ENCODE measurements at places on chromosomes 4 and X.

GRCh38 chr4:57093845-57094831, 16.0 kb downstream of the IGFBP7 start:
- no peak for DNase-seq

- DNase-seq: no peak
These were observed 14.4 kb upstream of the CXCL8 start for GRCh38 chr4:73725985-73726384.

- no peak for DNase-seq
These were observed 29.2 kb downstream of the CLRN2 start for GRCh38 chr4:17544205-17544604.

- DNase-seq: no peak
These were observed 51.4 kb upstream of the GUCY1A1 start for GRCh38 chr4:155615081-155615887.

DNA sequence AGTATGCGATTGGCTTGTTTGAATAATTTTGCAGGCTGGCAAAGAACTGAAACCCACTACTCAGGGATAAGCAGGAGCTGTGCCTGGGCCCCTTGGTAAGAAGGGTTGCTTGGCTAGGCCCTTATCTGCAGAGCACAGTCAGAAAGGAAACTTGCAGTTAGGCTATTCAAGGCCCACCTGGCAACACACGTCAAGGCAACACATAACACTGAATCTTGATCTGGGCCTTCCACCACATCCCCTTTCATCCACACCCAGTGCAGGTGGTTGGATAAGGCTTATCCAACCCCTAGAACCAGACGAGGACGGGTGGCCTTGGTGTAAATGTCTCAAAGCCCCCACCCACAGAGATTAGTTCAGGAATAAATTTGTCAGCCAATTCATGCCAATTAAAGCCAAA, 72.8 kb upstream of the NEIL3 start:
- DNase-seq: no peak

DNA sequence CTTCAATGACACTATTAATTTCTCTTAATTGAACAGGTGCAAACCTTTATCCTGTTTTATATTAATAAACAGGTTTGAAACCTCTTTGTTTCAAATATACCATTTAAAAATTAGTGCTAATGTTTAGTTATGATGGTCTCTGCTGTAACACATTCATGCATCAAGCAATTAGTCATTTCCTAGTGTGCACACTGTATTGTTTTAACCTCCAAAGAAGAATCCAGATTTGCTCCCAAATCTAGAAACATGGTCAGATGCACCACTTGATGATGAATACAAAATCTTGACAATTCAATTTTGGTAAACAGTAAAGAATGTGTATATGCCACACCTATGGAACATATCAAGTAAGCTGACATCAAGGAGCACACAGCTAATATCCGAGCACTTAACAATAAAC, 157.1 kb downstream of the TRIML1 start:
- no peak for DNase-seq

DNA sequence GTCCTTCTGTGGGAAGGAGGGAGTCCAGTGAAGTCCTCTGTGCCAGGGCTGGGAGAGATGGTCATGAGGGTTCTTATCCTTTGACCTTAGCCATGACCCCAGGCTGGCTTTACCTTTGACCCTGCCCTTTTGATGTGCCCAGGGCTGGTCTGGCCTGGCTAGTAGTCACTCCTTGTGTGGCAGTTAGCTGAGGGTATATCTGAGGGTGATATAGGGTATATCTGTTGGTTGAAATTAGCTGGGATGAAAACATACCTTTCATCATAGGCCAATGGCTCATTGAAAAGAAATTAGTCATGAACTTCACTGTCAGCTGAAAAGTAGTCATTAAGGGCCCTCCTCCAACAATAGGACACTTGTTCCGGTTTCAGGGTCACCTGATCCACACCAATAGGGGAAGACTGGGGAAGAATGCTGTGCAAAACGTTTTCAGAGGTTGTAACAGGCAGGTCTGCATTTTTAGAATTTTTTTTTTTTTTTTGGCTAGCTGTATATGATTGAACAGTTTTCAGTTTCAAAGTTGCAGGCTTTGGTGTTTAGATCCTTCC, 74.6 kb upstream of the STOX2 start:
- no peak for DNase-seq

DNA sequence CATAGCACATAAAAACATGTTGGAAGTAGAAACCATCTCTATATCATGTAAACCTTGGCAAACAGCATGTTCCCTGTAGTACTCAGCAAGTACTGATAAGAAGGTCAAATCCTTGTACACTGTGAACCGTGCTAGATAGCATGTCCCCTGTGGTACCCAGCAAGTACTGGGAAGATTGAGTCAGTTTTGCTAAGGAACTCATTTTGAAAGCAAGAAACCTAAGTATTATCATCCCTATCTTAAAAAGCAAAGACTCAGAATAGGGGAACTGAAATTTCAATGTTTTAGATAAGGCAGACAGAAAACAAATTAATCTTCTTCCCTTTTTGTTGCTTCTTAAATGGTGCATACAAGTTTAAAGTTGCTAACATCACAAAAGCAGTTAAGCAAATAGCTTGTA, 180.2 kb downstream of the RBM46 start:
- DNase-seq: no peak

DNA sequence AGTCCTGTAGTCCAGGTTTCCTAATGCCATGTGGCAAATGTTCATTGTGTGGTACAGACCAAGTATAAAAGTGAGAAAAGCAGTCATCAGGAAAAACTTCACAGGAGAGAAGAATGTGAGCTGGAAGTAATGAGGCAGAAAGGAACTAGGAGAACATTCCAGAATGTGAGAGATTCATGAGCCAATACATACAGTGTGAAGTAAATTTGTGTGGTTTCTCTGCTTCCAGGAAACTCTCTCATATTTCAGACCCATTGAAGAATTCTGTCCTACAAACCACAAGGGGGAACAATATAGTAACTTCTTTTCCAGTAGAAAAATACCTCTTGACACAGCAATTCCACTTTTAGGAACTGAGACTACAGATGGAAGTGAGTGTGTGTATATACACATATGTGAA, 136.5 kb downstream of the RNF150 start:
- no peak for DNase-seq

- no peak for DNase-seq
These were observed 897 bp downstream of the PNMA6F start for GRCh38 chrX:153320555-153321184.

DNA sequence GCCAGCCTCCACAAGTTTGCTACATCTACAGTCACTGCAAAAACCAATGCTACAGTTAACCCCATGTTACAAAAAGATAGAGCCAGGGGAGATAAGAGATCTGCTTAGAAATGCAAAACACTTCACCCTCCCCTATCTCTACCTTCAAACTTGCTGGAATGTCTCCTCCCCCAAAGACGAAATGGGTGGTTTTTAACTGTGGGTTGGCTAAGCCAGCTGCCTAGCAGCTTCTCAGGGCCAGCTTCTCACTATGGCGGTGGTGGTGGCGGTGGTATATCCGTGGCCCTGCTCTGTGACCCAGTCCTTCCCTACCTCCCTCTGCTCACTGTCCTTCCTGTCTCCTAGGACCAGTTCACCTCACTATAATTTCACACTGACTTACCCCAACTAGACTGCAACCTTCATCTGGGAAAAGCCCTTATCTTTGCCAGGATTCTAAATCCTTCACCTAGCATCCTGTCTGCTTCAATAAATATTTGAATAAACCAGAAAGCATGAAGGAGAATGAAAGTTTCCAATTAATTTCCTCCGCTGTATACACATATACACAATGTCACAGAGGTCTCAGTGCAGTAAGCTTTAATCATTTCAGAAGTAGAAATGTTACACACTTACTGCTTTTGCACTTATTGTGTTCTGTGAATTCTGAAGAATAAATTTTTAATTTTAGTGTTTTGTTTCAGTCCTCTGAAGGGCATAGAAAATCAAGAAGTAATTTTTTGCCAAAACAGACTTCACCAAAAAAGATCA, 46.3 kb downstream of the SH3KBP1 start:
- DNase-seq: peak; percentile 22

- peak; percentile 8 for DNase-seq
These were observed 261.1 kb upstream of the PLCXD1 start for GRCh38 chrX:19912-20571.

DNA sequence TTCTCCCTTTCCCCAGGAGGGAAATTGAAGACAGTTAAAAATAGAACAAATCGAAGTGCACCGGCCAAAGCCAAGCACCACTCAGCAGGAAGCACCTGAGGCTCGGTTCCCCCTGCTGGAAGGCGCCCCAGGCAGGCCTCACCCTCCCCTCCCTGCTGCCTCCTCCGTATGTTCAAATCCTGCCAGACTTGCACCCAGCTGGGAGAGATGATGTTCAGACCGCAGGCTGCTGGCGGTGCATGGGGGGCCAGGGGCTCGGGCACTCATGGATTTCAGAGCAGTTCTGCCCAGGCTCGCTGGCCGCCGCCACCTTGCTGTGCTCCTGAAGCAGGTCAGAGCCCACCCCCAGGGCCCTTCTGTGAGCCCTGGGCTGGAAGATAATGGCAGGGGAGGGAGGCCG, 91.4 kb downstream of the DCTD start:
- no peak for DNase-seq

- DNase-seq: no peak
These were observed 411.9 kb upstream of the ACTRT1 start for GRCh38 chrX:128464116-128464515.

- no peak for DNase-seq
These were observed 18.7 kb downstream of the APOO start for GRCh38 chrX:23888887-23889501.

- DNase-seq: no peak
These were observed 2.4 kb upstream of the WDFY3 start for GRCh38 chr4:84968925-84969324.

- DNase-seq: no peak
These were observed 244.3 kb downstream of the EVC2 start for GRCh38 chr4:5463936-5464650.

DNA sequence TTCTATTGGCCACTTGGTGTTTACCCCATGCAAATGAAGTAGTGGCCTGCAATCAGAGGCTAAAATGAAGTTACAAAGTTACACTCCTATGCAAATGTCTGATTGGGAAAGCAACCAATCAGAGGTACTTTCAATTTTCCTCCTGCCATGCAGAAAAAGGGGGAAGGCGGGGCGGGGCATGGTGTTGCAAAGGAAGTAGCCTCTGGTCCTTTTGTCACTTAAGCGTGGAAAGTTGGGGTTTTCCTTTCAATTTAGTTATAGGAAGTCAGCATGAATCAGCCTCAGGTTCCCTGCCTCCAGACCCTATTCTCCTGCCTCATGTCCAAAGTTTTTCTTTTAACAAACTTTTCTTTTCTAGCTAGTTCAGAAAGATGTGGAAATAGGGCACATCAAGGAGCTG, 69.3 kb downstream of the GPC4 start:
- no peak for DNase-seq

DNA sequence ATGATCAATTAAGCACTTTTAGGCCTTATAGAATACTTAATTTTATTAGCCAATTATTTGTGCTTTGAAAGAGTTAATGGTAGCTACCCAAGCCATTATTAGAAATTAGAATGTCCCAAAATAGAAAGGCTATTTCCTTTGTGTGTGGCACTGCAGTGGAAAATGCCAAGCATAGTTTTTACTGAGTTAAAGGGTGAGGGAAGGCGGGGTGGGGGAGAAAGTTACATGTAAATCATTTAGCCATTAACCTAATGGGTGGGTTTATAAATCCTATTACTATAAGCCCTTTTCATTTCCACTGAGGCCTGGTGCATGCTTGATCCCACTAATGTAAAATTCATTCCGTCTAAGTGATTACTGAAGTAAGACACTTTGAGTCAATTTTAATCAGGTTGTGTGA, 105.8 kb downstream of the POLA1 start:
- DNase-seq: no peak

GRCh38 chr4:143399113-143399949, 62.7 kb downstream of the GAB1 start:
- no peak for DNase-seq

DNA sequence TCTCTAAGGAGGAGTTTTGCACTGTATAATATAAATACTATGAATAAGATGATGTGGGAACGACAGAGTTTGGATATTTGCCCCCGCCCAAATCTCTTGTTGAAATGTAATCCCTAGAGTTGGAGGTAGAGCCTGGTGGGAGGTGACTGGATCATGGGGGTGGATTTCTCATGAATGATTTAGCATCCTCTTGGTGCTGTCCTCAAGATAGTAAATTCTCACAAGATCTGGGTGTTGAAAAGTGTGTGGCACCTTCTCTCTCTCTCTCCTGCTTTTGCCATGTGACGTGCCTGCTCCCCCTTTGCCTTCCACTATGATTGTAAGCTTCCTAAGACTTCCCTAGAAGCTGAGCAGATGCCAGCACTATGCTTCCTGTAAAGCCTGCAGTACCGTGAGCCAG, 241.6 kb upstream of the ETNPPL start:
- DNase-seq: no peak

GRCh38 chr4:134276476-134276875, 74.9 kb upstream of the PABPC4L start:
- no peak for DNase-seq

GRCh38 chr4:145019346-145019745, 78.7 kb downstream of the ANAPC10 start:
- DNase-seq: no peak

DNA sequence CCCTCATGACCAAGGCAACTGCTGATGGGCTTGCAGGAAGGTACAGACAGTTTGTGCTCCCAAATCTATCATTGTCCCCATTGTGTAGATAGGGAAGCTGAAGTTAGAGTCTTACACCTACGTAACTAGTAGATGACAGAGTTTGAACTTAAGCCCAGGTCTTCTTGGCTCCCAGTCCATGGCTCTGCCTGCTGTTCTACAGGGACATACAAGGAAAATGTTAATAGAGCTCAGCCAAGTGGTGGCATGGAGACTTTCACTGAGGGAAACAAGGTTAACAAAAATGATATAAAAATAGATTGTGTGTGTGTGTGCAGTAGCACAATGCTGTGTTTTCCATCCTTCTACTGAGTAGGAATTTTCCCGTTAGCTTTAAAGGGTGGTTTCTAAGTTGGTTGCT, 936.5 kb downstream of the RPA4 start:
- no peak for DNase-seq

Data from activated CD4-positive, alpha-beta T cell treated with anti-CD3 and anti-CD28 coated beads, Interleukin-2, amount 50 U/mL, for 1 hour (primary cell).